Activated CD4-positive, alpha-beta T cell treated with anti-CD3 and anti-CD28 coated beads, Interleukin-2, Interleukin-4, amounts not matched to agents 100 ng/mL and 50 ng/mL, durations not matched to agents 16 hours and 8 hours (primary cell): ENCODE measurements at places on chromosomes 7 and 10.

- DNase-seq, result no peak
Measured at GRCh38 chr7:33981226-33981625, 75.9 kb downstream of the BMPER start.

DNA sequence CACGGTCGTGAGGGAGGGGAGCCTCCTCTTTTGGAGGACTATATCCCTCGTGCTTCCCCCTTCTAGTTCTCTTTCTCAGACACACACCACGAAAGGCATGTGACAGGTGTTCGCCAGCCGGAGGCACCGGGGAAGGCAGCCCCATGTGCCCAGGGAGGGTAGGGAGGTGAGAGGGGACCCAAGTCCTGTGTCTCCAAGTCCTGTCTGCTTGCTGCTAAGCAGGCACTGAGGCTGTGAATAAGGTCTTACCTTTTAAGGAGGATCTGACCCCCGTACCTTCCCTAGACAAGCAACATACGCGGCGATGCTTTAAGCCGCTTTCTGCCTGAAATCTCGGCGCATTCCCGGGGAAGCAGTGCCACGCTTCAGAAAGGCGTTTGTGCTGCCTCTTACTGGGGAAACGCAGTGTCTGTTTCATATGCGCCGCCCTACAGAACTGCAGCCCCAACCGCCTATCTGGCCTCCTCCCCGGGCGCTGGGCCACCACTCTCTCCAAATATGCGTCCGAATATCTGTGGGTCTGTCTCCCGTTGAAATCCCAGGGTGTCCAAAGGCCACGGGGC lies 770 bp downstream of the PLXNA4 start:
- no peak for DNase-seq

DNA sequence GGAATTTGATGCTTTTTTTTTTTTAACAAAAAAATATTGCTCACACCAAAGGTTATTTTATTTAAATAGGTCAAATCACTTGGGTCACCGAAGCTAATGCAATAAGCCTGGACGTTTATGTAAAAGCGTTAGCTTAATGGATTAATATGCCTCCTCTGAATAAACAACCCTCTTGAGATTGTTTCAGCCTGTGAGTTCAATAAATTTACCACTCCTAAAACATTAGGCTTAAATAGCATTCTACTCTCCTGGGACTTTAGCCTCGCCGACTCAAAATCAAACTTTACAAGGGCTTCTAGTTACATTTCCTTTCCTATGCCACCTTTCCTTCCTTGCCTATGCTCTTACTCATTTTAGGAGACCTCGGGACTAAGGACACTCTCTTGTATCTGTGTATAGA lies 79.3 kb downstream of the DNAJB9 start:
- DNase-seq, result no peak

DNA sequence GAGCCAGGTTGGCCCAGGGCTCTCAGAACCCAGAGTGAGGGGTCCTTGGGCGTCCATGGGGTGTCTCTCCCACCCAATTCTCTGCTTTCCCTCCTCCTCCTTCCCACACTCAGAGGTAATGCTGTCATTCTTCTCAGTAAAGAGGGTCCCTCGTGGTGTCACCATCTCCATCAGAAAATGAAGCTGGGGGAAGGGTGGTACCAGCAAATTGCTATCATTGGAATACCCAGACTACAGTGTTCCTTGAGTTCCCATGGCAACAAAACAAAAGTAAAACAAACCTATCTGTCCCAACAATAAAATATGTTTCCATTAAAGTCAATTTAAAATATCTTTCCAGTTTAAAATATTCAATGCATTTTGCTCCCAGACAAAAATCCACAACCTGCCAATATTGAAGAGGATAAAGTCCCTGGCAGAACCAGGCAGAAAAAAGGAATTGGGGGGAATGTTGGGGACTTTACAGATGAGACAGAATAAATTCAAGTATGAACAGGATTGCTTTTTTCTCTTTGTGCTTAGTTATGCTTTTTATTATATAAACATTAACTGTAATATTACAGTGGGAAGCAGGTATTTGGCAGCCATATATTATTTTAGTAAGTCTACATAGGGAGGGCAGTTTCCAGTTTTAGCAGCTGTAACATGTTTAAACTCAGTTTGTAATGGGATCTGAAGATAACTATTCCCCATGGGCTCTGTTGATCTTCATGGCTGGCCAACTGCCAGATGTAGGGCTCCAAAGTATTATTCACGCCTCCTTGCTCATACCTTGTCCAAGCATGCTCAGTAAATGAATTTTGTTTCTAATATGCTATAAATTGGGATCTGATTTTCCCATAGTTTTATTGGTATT lies 182.1 kb downstream of the ARID5B start:
- no peak for DNase-seq

- no peak for DNase-seq
Measured at GRCh38 chr10:76017733-76018433, 586.5 kb downstream of the LRMDA start.

- peak; percentile 8 for DNase-seq
Measured at GRCh38 chr7:134946260-134946659, 40.0 kb upstream of the AGBL3 start.

DNA sequence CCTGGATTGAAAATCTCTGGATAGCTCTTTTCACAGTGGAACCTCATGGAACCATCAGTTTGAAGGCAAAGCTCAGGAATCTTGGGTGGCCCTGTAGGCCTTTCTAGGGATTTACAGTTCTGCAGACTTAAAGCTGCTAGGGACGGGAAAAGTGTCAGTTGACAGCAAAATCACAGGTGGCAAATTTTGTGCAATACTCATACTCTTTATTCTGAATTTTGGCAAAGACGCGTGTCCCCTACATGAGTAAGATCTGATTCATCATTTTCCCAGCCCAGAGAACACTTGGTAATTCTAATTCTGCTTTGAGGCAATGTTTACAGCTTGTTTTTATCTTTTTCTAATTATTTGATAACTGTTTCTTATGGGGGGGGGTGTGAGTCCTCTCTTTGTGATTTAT lies 3.6 kb downstream of the LRRC17 start:
- DNase-seq, result no peak

- DNase-seq, result peak; percentile 9
Measured at GRCh38 chr7:43164757-43165156, 52.3 kb downstream of the HECW1 start.
